ENCODE measurements at places on chromosomes 5 and 9.
A peak's percentile ranks its signal among the peaks of the same experiment; 100 is the strongest.

DNA sequence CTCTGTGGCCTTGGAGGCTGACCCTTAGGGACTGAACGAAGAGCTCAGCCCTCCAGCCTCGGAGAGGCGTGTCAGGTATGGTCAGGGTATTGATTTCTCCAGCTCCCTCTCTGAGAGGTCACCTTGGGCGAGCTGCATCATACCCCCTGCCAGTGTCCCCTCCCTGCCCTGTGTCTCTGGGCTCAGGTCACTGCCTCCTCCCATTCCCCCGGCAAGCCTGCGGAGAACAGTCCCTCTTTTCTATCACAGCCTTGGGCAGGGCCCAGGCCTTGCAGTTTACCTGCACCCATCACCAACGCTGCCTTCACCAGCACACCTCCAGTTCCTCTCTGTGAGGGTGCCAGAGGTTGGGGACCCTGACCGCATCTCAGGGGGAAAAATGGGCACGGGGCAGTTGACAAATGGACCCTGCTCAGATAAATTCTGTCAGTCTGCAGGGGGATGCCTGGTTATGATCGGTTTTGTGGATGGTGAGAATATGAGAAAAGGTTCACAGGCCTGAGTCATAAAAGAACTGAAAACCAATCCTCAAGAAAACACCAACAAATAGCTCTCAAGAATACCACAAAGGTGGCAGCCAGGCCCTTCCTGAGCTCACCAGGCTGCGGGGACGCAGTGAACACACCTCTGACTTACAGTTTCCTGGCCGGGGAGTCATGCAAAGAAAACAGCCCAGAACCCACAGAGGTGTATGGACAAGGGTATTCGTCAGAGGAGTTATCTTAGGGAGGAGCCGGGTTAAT lies 24.7 kb upstream of the RXRA start:
- DNase-seq, result peak; percentile 55

DNA sequence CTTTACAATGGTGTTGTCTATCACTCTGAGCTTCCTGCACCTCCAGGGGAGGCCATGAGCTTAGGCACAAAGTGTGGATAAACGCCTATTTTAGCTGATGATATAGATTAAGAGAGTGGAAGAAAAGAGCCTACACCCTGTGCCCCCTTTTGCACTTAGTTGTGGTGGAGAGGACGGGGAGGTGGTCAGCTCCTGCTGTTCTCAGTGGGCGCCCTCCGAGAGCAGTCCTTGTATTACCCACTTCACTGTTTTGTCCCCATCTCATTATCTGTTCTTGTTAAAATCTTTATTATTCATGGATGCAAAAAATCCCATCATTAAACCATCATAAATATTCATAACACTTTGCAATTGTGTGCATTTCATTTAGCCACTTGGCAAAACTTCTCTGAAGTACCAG lies 303.3 kb downstream of the EFNA5 start:
- DNase-seq, result no peak

GRCh38 chr5:196350-196749 lies 5.1 kb downstream of the LRRC14B start:
- no peak for DNase-seq

GRCh38 chr5:170542691-170543293 lies 39.0 kb downstream of the KCNIP1 start:
- no peak for DNase-seq

GRCh38 chr5:179225387-179225786 lies 119.9 kb downstream of the ADAMTS2 start:
- DNase-seq, result no peak

- DNase-seq, result no peak
These were observed 460 bp downstream of the DMRTA1 start for GRCh38 chr9:22446950-22447617.

GRCh38 chr5:40646266-40646665 lies 33.4 kb upstream of the PTGER4 start:
- DNase-seq, result no peak

GRCh38 chr9:5446451-5447236 lies 3.7 kb upstream of the CD274 start:
- no peak for DNase-seq

- peak; percentile 77 for DNase-seq
These were observed 106.6 kb upstream of the PITX1 start for GRCh38 chr5:135140446-135141204.

DNA sequence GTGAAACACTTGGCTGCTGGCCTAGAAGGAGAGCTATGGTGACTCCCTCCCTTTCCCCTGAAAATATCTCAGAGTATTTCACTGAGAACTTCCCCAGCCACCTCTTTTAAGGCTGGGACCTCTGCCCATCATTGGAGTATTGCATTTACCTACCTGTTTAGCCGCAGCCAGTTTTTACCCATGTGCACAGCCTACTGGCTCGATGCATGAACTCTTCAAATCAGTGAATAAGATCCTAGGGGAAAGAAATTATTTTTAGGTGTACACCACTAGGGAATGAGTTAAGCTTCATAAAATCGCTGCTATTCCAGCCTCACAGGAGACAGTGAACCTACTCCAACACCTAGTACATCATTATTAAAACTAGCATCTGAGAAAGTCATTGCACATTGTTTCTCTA lies 16.8 kb upstream of the FAM174A start:
- DNase-seq, result no peak

- DNase-seq, result no peak
These were observed 240.4 kb upstream of the IRX2 start for GRCh38 chr5:2991884-2992283.

- DNase-seq, result no peak
These were observed 143.7 kb downstream of the ELAVL2 start for GRCh38 chr9:23682352-23682751.

DNA sequence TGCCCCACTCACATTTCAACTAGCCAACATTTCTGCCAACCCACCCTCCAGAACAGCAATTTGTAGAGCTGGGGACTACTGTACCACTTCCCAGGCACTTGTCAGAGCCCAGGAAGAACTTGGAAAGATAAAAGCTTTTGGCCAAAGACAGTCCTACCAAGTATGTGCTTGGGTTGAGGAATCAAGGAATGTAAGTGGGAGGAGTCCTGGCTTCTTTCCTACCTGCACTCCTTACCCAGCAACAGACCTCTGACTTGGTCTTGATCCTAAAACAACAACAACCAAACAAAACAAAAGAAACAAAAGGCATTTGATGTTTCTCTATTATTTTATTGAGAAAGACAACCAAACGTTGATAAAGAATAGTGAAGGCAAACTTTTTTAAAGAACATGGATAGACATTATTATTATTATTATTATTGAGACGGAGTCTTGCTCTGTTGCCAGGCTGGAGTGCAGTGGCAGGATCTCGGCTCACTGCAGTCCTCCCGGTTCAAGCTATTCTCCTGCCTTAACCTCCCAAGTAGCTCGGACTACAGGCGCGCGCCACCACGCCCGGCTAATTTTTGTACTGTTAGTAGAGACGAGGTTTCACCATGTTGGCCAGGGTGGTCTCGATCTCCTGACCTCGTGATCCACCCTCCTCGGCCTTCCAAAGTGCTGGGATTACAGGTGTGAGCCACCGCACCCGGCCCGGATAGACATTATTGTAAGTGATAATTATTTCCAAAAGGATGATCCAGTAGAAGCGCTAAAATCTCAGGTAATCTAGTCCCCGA lies 33.5 kb downstream of the ANXA2R start:
- DNase-seq, result no peak

DNA sequence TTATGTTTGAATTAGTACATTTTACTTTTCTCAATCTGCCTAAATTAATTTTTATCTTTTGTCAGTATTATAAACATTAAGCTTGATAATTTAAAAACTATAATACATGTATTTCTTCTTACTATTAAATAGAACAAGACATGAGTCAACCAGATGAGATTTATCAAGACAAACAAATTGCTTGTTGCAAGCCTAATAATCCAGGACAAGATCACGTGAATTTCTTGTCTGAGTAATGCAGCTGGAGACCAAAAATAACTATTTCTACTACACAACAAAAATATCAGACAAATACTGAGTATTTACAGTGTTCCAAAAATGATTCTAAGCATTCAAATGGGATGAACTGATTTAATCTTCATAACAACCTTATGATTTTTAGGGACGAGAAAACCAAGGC lies 339.1 kb upstream of the PRR16 start:
- no peak for DNase-seq

DNA sequence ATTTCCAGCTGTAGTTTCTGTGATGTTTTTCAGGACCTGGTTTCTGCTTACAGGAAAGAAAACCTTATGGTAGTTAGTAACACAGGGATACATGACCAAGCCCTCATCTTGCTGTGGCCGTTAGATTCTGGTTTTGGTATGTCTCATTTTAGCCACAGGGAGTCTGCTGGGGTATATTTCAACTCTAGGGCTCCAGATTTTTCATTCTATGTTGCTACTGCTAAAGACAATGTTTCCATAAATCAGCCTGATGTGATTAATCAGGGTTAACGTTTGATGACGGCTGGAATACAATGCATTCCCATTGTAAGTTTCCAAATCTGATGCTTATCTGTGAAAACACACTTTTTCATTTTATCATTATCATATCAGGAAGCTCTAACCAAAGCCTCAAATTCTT lies 48.2 kb downstream of the P4HA2 start:
- DNase-seq, result no peak
